Thoracic aorta (tissue), 2 donors: ENCODE measurements at places on chromosomes 7 and 10. TPM values are rescaled to one million over a fixed set of nuclear protein-coding genes. Genes with fewer than 3 reads are reported as not detected.

The C10orf62 gene
- 1.2 TPM for total RNA-seq

GRCh38 chr7:84624927-84625326 lies 430.3 kb upstream of the SEMA3A start:
- no peak for DNase-seq

DNA sequence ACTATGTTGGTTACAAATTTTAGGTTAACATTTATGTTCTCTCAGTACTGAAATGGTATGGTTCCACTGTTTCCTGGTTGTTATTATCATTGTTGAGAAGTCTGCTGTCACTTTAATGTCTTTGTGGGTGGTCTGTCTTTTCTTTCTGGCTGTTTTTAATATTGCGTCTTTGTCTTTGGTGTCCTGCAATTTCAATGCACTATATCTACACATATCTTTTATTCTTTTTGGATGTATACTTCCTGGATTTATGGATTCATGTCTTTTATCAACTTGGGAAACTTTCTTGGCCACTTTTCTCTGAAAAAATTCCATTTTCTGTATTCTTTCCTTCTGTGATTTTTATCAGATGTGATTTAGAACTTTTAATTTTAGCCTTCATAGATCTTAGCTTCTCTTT lies 250.2 kb downstream of the BUB3 start:
- no peak for DNase-seq

- no peak for DNase-seq
These were observed 42.3 kb upstream of the HMX3 start for GRCh38 chr10:123093489-123093888.

DNA sequence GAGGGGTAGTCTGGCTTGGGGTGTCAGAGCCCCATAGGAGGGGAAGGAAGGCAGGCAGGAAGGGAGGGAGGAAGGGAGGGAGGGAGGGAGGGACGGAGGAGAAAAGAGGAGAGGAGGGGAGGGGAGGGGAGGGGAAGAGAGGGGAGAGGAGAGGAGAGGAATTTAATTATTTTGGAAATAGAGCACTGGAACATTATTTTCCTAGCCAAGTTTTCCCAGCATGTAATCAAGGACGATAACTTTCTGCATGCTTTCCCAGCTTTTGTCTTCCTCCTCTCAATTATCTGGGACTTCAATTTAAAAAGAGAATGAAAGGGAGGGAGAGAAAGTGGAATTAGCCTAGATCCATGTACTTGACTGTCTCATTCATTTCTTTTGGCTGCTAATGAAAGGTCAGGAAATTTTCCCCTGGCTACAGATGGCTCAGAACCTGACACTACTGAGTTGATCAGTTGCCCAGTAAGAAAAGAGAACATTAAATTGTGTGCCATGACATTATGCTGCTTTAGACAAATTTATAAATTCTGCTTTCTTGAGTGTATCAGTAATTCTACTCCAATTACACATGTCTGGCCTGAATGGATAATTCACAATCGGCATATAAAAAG lies 148.8 kb downstream of the LRRC4 start:
- no peak for DNase-seq

DNA sequence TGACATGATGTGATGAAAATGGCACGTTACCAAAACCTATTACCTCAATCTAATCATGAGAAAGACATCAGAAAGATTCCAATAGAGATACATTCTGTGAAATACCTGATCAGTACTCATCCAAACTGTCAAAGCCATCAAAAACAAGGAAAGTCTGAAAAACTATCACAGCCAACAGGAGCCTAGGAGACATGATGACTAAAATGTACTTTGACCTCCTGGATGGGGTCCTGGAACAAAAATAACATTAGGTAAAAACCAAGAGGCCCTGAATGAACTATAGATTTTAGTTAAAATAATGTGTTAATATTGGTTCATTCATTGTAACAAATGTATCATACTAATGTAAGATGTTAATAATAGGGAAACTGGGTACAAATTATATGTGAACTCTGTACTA lies 113.9 kb upstream of the LRGUK start:
- no peak for DNase-seq

DNA sequence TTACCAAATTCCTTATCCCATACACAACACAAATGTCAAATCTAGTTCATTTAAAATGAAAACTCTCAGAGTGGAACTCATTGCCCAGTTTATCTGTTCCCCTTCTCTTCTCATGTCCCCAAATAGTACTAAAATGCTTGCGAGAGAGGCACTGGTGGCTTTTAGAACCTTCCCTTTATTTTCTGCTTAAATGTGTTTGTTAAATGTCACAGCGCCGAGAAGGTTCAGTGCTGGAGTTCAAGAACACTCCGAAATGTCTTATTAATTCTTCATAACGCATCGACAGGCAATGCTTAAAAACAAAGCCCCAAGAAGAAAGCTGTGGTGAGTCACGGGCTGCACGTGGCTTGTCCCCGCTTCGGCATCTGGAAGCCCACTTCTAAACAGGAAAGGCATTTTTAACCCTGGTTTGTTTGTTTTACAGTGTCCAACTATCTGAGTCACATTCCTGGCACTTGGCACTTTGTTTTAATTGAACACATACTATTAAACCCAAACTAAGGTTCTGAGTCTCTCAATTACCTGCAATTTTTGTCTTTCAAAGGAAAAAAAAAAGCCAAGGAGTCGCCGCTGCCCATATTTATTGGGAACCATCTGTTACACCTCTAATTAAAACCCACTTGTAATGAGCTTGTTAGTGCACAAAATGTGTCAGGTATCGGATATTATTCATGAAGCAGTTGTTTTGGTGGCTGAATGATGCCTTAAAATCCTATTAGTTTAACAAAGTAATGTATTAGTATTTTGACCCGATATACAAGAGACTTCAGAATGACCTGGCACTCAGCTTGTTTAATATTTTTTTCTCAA lies 49.9 kb upstream of the MGMT start:
- DNase-seq: no peak

DNA sequence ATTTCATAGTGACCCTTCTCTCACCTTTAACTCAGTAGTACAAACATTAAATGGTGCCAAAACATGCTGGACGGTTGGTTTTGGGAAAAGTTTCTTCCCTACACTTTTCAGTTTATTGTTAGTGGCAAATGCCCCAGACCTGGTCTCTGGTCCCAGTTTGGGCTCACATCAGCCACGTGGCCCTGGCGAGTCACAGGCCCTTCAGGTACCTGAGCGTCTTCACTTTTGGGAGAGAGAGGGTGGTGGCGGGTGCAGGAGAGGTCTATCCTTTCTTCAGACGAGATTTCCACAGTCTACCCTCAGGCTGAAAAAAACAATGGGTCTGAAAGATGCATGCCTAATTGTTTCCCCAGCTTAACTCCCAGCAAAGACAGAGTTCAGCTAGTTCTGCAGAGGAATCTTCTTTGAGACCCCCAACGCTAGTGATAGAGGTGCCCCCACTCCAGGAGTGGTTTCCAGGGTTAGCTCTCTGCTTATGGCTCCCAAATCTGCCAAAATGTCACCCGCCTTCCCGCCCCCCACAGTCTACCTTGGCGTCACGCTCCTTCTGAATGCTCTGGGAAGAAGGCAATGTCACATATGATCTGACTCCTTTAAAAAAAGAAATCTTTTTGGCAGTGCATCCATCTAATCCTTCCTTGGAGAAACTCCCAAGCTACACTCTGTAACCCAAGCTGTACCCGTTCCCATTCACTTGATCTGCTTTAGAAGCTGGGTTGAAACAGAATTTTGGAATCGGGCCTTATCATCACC lies 384.8 kb upstream of the FOXK1 start:
- no peak for DNase-seq

- no peak for DNase-seq
These were observed 111.9 kb downstream of the CHN2 start for GRCh38 chr7:29306319-29306991.
